Activated T-helper 1 cell treated with anti-CD3 and anti-CD28 coated beads, Interleukin-2, amount 50 U/mL, for 16 hours (primary cell): ENCODE measurements at places on chromosomes 2 and 18.

- no peak for DNase-seq
These were observed 47.1 kb downstream of the THOC1 start for GRCh38 chr18:220708-221107.

- DNase-seq = no peak
These were observed 206.2 kb downstream of the NCKAP5 start for GRCh38 chr2:133362061-133362476.

DNA sequence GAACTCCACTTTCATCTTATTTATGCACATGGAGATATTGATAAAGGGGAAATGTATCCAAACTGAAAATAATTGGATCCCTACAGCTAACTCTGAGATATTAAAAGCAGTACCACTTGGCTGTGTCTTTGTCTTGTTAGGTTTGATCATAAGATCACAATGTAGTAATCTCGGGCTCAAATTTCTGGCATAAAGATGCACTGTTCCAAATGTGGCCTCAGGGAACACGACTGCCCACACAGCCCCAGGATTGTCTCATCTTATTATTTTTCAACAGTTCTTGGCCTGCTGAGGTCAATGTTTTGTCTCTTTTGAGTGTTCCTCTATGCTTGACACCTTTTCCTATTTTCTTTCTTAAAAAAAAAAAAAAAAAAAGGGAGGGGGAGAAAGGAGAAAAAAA, 114.1 kb downstream of the GBX2 start:
- DNase-seq = no peak

GRCh38 chr2:160499865-160500264, 6.3 kb upstream of the RBMS1 start:
- DNase-seq = no peak

DNA sequence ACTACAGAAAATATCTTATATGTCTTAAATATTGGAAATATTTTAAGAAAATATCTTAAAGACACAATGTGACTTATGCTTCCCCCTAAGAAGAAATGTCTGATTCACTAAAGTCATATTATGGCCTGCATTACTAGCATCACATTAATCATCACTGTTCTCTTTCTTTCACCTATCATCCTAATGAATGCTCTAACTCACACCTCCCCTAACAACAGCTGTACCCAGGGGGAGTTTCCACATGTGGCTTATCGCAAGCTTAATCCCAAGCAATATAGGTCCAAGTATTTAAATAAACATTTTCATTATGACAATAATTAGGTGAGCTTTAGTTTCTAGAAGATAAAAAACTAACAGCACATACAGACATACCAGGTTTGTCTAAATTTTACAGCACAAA, 39.6 kb downstream of the REV1 start:
- DNase-seq = no peak
